Stimulated activated CD4-positive, alpha-beta T cell treated with anti-CD3 and anti-CD28 coated beads, TNF-alpha, amount 100 ng/mL, for 4 hours (primary cell): ENCODE measurements at places on chromosomes 1 and 21.

- DNase-seq, result no peak
These were observed 8.5 kb downstream of the ERG start for GRCh38 chr21:38489729-38490128.

- DNase-seq, result no peak
These were observed 74.0 kb downstream of the CACNA1E start for GRCh38 chr1:181557313-181557712.

- no peak for DNase-seq
These were observed 4.7 kb downstream of the SLC35F3 start for GRCh38 chr1:233909195-233909594.

DNA sequence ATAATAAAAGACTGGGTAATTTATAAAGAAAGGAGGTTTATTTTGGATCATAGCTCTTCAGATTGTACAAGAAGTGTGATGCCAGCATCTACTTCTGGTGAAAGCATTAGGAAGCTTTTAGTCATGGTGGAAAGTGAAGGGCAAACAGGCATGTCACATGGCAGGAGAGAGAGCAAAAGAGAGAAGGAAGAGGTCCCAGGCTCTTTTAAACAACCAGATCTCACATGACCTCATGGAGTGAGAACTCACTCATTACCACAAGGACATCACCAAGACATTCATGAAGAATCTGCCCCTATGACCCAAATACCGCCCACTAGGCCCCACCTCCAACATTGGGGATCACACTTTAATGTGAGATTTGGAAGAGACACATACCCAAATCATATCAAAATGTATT, 10.0 kb downstream of the RPTN start:
- no peak for DNase-seq

DNA sequence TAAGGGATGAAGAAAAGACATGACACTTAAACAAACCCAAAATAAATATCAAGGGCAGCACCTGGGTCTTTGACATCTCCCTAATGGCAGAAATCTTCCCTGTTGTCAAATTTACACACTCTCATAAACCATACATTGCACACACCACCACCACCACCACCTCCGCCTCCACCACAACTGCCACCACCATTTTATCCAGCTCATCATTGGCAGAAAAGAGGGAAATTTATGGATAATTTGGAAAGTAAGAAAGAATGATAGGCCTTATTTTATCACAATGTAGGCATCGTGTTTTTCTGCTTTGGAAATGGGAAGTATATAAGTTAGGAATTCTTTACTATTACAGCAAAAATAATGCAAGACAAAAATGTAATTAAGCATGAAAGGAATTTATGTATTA, 27.3 kb upstream of the RGS13 start:
- DNase-seq, result no peak
